ENCODE measurements at places on chromosomes 7 and 10.

- no peak for DNase-seq
Measured at GRCh38 chr10:100775386-100775785, 30.0 kb downstream of the PAX2 start.

- no peak for DNase-seq
Measured at GRCh38 chr10:59138052-59138451, 38.4 kb upstream of the PHYHIPL start.

DNA sequence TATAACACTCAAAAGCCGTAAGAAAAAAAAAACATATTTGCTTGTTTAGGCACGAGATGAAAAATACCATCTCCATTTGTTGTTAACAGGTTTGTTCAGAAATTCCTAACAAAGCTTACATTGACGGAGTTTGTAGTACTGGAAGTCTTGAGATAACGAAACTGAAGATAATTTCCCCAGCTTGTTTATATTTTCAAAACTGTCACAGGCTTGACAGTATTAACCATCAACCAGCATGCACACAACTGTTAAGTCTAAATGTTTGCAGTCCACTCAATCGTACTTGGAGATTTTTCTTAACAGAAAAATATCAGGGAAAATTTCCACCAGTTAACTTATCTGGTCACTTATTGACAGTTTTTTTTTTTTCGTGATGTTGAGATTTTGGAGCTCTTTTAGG lies 68.5 kb downstream of the ITGA8 start:
- no peak for DNase-seq

DNA sequence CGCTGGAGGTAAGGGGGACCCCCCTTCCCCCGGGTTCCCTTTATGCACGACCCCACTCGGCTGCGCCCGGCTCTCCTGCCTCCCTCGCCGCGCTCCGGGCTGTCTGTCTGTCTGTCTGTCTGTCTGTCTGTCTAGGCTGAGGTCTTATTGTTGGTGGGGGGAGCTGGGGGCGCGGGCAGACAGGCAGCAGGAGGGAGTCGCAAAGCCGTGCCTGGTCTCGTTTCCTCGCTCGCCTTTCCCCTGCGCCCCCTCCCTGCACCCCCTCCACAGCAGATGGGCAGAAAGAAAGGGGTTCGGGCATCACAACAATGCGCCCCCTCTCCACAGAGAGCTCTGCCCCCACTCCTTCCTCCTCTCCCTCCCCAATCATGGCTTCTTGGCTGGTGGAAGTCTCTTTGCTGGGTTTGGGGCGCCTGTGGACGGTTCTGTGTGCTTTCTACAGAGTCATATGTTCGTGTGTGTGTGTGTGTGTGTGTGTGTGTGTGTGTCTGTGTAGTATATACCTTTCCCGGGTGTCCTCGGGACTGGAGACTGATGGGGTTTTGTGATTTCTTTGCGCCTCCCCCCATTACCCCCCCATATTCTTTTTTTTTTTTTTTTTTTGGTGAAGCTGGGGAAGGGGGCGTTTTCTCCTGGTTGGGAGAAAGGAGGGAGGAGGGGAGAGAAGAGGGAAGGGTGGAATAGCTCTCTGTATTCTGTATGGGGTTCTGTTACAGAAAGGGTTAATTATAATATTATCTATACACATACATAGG lies 1.9 kb downstream of the AUTS2 start:
- DNase-seq: no peak

DNA sequence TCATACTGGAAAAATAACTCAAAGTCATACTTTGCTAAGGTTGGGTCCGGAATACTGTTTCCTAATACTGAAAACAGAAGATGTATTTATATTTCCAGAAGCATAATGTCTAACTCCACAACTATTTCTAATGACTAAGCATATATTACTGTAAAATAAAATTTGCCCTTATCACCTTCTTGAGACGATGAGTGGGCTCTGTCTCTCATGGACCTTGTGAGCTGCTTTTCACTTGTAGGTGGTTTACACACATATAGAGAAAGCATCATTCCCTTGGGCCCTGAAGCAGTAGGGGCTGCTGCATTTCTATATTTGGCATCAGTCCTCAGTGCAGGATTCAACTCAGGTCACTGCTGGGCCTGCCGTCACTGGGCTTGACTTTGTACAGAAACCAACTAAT lies 10.7 kb upstream of the FAM13C start:
- DNase-seq: no peak

GRCh38 chr7:29502133-29502532 lies 61.5 kb upstream of the PRR15 start:
- no peak for DNase-seq

GRCh38 chr7:2478399-2478785 lies 2.2 kb upstream of the GRIFIN start:
- no peak for DNase-seq

- no peak for DNase-seq
Measured at GRCh38 chr7:25124465-25125136, 459 bp downstream of the CYCS start.

- no peak for DNase-seq
Measured at GRCh38 chr7:101410743-101411507, 48.2 kb downstream of the COL26A1 start.

DNA sequence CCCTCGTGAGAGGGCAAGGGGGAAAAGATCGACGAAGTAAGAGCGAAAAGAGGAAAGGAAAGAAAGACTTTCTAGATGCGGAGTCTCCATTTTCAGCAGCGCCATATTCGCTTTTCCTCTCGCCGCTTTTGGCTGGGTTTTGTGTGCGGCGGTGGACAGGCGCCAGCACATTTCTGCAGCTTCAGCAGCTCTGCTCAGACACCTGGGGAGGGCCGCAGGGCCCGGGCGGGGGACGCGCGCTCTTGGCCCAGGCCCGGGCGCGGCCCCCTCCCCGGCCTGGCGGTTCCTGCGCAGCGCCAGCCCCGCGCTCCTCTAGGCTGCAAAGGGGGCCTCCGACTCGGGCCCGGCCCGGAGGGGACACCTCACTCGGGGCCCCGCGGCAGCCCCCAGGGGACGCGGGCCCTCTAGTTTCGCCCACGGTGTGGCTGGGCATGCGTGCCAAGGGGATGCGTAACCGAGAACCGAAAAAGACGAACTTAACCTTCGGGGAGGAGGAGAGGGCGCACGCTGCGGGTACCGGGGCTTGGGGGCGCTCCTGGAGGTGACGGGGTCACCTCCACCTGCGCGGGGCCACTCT lies 34.5 kb upstream of the EBLN1 start:
- DNase-seq: no peak

DNA sequence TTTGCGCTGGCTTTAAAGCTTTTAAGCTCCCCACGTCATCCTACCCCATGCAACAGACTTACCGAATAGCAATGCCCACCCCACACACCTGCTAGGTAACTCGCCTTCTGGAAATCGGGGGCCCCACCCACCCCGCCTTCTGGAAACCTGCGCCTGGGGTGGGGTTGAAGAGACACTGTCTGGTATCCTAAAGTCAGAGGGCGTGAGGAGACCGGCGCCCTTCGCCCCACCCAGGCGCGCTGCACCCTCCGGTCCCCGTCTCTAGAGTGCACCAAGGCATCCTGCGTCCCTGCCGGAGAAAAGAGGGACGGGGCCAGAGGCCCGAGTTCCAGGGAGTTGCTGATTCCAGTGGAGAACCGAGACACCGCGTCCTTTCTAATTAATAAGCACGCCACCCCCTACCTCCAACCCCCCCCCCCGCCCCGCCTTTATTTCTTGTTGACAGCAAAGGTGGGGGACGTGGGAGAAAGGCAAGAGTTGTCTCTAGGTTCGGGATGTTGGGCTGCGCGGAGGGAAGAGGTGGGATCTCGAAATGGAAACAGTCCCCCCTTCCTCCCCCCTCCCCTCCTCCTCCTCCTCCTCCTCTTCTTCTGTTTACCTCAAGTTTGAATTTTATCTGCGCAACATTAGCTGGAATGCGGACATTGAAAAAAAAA lies 220.9 kb upstream of the MKLN1 start:
- DNase-seq: no peak

- DNase-seq: no peak
Measured at GRCh38 chr10:16583382-16583781, 61.7 kb upstream of the C1QL3 start.

DNA sequence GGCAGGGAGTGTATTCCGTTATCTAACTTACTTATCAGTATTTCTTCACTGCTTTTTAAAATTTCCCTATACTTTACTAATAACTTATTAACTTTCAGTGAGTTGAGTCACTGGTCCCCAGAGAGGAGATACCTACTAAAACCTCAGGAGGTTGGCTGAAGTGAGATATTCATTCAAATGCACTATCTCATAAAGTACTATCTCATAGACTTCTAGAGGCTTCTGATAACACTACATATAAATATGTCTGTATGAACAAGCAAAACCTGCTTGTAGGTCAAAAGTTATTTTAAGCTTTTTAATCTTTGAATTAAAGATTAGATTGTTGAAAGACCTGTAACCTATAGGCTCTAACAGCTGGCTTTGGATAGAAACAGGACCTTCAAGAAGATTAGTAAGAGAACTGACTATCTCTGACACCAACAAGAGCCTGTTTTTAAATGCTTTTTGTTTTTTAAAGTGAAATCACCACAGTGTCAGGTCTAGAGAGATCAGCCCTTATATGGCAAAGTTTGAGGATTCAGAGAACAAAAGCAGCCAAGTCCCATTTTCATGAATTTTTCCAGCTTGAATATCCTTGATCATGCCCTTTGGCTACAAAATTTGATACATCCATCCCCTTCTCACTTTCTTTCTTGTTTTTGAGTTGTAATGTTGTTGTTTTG lies 242.2 kb downstream of the ARL4A start:
- no peak for DNase-seq

DNA sequence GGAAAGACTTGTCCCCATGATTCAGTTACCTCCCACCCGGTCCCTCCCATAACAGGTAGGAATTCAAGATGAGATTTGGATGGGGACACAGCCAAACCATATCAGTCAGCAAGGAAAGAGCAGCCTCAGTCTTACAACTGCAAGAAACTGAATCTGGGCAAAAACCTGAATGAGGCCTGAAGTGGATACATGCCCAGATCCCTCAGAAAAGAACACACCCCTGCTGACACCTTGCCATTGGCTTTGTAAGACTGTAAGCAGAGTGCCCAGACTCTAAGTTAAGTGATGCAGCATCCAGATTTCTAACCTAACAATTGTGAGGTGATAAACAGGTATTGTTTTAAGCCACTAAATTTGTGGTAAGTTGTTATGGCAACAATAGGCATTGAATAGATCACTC lies 670.8 kb downstream of the SORCS1 start:
- DNase-seq: no peak

DNA sequence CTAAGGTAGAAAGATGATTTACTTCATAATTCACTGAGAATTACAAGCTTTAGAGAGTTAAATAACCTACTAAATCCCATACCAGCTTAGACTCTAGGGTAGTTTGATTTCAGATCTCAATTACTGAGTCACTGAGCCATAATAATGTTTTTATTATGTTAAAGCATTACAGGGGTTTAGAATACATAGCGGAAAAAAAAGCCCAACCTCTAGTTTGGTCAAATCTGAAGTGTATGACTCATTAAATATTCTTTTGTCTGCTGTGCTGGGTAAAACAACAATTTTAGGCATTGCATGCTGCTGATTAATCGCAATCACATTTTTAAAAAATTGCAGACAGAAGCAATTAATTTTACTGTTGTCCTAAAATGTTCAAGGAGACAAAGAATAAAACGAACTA lies 48.5 kb downstream of the MALRD1 start:
- no peak for DNase-seq

DNA sequence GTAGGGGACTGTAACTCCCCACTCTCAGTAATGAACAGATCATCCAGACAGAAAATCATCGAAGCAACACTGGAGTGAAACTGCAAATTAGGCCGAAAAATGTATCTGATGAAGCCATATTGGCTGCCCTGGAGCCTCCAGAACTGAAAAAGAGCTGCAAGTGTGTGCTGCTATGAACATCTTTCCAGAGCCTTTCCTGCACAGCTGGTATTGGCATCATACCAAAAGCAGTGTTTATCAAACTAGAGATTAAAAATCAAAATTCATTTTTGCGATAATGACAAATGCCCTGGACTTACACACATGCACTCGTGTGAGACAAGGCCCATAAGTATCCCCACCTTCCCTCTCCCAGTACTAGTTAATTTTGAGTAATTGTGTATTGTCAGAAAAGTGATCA lies 6.8 kb upstream of the CLDN12 start:
- DNase-seq: no peak
